HEK293T (cell line): ENCODE measurements at places on chromosomes 7 and 10.

- DNase-seq: no peak
These were observed 1055.5 kb upstream of the GHITM start for GRCh38 chr10:83083831-83084230.

DNA sequence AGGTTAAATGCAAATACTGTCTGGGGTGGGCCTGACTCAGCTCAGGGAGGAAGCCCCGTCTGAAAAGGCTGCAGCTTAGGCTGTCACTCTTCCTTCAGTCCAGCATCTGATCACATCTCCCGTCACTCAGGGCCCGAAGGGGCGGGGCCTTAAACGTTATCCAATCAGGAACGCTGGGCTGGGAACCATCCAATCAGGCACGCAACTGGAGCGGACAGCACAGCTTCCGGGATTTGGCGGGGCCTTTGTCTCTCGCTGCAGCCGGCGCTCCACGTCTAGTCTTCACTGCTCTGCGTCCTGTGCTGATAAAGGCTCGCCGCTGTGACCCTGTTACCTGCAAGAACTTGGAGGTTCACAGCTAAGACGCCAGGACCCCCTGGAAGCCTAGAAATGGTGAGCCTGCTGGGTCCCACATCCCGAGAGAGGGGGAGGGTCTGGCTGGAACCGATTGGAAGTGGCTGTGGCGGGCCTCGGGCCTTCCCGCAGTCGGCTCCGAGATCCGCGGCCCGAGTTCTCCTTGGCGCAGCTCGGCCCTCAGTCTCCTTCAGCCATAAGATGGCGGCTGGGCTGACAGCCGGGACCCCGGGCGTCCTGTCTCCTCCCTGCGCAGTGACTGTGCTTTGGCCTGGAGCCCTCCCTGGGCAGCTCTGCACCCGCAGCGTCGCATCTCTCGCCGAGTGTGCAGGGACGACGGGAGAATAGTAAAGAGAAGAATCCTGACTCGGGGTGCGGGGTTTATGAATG lies at the start of gene ZNF92:
TSS of gene ZNF92 (plus strand) at position 248 of the 744 bp plus-strand sequence. CDS start at position 391, 143 bp downstream.
- DNase-seq: peak; percentile 91

DNA sequence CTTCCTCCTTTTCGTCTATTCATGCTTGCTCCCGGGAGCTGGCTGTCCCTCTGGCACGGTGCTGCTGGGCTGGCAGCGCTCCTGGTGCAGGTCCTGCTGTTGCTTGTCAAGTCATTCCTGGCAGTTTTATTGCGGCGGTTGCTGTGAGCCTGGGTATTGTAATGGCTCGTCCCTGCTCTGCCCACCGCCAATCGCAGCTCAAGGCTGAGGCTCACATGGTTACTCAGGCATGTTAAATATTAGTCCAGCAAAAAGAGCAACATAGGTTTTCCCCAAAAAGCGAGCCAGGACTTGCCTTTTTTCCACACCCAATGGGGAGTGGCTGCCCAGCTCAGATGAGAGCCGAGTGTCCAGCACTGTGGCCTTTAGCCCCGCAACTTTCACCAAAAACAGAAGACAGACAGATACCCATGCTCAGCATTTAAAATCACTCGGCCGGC lies 492.9 kb upstream of the FOXK1 start:
- no peak for DNase-seq

GRCh38 chr10:106147021-106147420 lies 1017.5 kb downstream of the SORCS1 start:
- no peak for DNase-seq

GRCh38 chr10:77550378-77550777 lies 87.2 kb downstream of the KCNMA1 start:
- no peak for DNase-seq

- DNase-seq: peak; percentile 14
These were observed 1.8 kb downstream of the LRRC17 start for GRCh38 chr7:102914585-102914984.

GRCh38 chr10:43867667-43868565 lies 219.2 kb upstream of the ZNF32 start:
- no peak for DNase-seq

DNA sequence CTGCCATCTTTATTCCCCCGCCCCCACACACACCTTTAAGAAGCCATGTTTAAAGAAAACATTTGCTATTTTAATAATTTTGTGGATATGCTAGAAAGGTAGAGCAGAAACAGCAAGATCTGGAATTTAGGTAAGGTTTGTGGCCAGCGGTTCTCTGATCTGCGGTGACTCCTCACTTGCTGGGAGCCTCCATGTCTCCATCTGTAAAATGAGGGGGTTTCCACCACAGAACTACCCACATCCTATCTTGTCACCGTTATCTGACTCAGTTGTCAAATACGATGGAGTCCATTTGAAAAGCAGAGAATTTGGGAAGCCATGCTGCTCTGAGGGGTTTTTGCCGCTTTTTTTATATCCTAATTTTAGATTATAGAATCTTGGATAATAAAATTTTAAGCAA lies 23.3 kb downstream of the MACC1 start:
- DNase-seq: no peak

GRCh38 chr10:44809647-44810046 lies 101.5 kb upstream of the TMEM72 start:
- DNase-seq: no peak

DNA sequence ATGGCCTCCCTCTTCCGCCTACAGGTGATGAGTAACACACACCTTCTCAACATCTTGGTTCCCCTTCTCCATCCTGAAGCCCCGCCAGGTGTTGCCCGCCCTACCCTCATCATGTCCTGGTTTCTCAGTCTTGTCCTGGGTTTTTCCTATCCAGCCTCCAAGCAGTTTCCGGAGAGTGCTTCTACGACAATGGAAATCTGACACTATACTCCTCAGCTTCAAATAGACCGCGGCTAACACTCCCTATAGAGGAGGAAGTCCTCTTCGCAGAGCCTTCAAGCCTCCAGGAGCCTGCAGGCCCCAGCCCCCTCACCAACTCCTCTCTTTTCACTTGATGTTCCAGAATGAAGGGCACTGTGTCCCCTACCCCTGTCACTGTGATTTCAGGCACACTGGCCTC lies 147.4 kb downstream of the PRPF18 start:
- no peak for DNase-seq

DNA sequence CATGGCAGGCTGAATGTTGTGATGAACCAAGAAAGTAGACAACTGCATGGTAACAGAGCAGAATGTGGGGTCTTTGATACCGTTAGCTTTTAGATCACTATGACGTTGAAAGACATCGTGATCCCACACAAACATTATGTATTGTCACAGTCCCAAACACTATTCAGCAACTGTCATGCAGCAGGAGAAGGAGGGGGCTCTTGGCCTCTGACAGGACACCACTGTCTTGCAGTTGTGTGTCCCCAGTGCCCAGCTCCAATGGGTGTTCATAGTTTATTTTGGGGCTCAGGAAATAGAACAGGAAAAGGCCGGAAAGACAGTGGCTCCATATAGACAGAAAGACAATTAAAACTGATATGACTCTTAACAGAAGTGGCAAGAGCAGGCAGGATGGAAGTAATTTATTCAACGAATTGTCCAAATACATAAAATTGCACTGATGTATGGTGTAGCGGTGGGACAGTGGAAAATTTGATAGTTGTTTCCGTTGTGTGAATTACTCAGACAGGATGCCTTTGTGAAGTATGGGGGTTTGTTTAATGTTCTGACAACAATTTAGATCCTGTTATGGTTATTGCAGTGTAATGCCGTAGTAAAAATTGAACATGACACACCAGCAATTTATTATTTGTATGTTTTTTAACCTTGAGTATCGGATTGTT lies 292.0 kb downstream of the LRMDA start:
- DNase-seq: no peak

DNA sequence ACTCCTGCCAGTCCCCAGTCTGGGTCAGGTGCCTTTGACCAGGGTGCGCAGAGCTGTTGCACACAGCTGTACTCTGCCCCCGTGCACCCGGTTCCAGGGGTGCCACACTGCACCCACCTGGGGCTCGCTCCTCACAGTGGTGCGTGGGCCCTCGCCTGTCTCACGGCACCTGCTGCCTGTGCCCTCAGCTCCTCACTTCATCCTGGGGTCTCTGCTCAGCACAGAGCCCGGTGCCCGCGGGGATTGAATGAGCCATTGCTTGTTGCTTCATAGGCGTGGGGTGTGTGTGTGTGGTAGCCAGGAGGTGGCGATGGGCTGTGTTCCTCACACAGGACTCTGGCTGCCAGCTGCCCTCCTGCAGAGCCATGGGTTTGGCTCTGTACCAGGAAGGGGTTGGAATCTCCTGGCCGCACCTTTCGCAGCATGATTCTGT lies 18.5 kb downstream of the EIF3B start:
- DNase-seq: no peak

- DNase-seq: no peak
These were observed 592.1 kb downstream of the DNAJB6 start for GRCh38 chr7:157928808-157929425.

DNA sequence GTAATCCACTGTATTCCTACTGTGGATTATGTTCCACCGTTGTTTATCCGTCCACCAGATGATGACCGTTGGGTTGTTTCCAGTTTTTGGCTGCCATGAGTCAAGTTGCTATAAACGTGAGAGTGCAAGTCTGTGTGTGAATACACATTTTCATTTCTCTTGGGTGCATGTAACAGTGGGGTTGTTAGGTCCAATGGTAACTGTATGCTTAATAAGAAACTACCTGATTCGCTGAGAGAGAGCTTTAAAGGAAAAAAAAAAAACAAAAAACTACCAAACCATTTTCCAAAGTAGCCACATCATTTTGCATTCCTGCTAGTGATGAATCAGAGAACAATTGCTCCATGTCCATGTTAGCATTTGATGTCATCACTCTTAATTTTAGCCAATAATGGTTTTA lies 15.9 kb downstream of the UBN2 start:
- DNase-seq: no peak

DNA sequence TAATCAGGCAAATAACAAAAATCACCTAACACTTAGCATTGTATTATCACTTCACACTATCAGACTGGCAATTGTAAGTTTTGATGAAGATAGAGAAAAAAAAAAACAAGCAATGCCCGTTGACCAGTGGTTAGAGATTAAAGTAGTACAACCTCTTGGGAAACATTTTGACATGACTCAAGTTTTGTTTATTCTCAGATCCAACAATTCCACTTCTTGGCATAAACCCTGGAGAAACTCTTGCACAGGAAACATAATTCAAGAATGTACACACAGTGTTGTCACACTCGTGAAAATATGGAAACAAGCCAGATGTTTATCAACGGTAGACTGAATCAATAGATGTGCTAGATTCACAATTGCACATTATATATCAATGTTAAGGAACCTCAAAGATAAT lies 37.2 kb downstream of the FRMD4A start:
- no peak for DNase-seq
